Fibroblast of skin of back (primary cell): ENCODE measurements at places on chromosomes 3 and 15.

DNA sequence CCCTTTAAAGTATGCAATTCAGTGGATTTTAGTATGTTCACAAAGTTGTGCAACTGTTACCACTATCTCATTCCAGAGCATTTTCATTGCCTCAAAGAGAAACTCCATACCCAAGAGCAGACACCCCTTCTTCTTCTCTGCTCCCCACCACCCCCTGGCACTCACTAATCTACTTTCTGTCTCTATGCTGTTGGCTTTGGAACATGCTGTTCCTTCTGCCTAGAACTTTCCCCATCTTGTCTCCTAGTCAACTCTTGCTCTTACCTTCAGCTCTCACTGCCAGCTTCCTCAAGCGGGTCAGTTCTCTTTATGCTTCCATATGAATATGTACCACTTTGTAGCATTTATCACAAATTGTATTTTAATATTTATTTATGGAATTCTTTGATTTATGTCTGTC, 50.1 kb downstream of the TYRO3 start:
- DNase-seq, result no peak

DNA sequence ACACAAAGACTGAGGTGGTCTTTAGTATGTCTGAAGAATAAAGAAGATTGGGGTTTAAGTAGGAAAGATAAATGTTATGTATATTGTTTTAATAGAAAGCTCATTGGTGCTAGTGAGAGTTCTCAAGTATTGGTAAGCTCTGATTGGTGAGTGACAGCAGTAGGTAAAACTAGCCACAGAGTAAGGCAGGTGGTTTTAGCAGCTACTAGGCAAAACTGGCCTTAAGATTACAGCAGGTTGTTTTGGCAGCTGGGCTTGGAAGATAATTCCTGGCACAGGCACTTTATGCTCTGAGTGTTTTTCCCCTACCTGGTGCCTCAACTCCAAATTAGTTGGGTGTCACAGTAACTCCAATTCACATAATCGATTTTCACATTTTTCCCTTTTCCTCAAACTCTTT, 66.3 kb downstream of the STAG1 start:
- no peak for DNase-seq

GRCh38 chr3:189372243-189372642, 200.5 kb downstream of the TPRG1 start:
- no peak for DNase-seq

DNA sequence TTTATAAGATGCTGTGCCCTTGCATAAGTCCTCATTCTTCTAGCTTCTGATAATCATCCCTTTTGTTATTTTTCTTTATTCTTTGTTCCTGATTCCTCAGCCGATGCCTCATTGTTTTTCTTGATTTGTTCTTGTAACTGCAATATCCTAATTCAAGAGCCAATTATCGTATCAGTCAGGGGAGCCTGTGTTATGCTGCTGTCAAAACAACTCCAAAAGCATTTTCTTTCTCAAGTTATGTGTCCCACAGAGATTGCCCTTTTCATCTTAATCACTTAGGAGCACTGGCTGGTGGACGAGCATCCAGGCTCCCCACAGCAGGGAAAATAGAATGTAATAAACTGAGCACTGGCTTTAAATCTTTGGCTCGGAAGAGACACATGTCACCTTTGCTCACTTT, 207.3 kb downstream of the CHL1 start:
- DNase-seq, result no peak

DNA sequence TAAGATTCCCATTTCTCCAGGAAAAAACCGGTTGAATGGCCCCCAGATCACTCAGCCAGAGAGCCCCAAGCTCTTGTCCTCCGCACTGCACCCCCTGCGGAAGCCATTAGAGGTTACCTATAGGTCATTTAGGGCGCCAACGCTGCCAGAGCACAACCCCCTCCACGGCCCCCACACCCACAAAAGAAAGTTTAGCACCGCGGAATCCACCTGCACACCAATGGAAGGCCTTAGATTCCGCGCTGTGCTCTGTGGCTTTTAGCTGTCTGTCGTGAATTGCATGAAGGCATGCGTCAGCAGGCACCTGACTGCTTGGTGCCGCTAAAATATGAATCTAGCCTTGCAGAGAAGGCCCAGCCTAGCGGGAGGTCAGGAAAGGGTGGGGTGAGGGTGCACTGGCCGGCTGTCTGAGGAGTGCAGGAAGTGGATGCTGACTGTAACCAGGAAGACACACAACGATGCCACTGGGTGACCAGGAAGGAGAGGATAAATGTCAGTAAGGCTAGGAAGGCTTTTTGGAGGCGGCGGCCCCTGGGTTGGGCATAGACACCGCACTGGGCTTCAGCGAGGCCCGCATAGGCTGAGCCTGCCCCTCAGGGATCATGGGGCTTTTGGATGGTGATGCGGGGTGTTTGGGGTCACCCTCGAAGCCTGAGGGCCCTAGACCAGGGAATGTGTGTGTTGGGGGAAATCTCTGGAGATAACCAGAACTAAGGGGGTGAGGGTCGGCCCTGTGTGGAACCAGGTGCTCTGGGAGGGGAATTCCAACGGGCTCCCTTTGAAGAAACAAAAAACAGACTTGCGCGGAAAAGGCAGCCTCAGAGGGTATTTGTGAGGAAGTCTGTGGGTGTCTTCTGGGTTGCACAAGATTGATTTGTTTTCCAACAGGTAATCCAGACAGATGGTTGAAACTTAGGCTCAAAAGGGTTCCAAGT, 976 bp upstream of the NUP210 start:
- DNase-seq, result no peak

- peak; percentile 34 for DNase-seq
These were observed 115.6 kb downstream of the CHDH start for GRCh38 chr3:53730576-53730975.
